Stimulated activated CD8-positive, alpha-beta memory T cell treated with anti-CD3 and anti-CD28 coated beads, Interleukin-15, amount 100 ng/mL, for 1 hour (primary cell): ENCODE measurements at places on chromosomes 12 and 14.

- no peak for DNase-seq
Observed at GRCh38 chr12:124026755-124027745, 54.0 kb downstream of the ZNF664 start.

GRCh38 chr12:106415134-106415533, 57.6 kb downstream of the POLR3B start:
- no peak for DNase-seq

DNA sequence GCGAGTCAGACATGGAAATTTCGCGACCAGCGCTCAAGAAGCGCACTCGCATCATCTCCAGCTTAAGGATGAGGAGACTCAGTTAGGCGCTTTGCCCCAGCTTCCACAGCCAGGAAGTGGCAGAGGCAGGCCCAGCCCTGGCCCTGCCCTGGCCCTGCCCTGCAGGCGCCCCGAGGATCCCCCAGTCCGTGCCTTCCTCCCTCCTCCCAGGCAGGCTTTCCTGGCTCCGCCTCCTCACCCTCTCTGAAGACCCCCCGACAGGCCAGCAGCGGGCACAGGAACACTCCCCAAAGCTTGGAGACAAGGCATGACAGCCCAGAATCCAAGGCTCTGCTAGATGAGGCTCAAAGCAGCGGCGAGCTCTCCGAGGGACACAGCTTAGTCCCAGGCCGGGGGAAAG, 25.1 kb downstream of the UBR7 start:
- DNase-seq, result no peak

- no peak for DNase-seq
Observed at GRCh38 chr14:89507926-89508460, 91.0 kb upstream of the FOXN3 start.

GRCh38 chr12:65800937-65801336, 23.3 kb upstream of the HMGA2 start:
- DNase-seq, result no peak

- no peak for DNase-seq
Observed at GRCh38 chr14:101196795-101197590, 293.5 kb upstream of the RTL1 start.

DNA sequence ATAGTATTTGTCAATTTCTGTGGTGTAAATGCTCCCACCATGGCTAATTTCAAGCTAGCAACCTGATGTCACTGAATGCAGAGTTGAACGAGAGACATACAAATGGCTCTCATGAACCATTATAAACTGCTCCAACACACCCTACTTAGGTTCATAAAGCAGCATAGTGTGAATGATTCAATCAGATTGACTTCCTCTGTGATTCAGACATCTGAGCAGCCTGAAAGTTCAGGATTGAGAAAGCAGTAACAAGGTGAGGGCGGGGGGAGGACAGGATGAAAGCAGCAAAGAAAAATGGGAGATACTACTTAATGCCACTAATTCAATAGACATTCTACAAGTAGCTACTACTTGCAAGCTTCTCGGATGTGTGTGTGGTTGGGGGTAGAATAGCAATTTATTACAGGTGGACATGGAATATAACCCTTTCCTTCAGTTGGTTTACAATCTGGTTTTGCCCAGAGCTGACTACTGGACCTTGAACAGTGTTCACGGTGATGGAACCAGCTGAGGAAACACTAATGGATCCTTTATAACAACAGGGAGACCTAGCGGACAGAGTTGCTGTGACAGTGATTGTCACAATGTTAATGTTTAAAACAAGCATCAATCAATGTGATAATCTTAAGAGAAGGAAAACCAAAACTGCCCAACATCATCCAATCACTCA, 52.5 kb upstream of the PELI2 start:
- DNase-seq, result no peak

DNA sequence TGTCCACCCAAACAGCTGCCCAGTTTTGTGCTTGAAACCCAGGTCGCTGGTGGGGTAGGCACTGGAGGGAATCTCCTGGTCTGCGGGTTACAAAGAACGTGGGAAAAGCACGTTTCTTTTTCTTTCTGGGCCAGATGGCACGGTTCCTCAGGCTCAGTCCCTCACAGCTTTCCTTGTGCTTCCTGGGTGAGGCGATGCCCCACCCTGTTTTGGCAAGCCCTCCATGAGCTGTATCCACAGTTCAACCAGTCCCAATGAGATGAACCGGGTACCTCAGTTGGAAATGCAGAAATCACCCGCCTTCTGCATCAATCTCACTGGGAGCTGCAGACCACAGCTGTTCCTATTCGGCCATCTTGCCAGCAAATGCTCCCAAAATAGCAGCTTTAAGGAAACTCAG, 51.4 kb upstream of the TMTC2 start:
- DNase-seq, result no peak

DNA sequence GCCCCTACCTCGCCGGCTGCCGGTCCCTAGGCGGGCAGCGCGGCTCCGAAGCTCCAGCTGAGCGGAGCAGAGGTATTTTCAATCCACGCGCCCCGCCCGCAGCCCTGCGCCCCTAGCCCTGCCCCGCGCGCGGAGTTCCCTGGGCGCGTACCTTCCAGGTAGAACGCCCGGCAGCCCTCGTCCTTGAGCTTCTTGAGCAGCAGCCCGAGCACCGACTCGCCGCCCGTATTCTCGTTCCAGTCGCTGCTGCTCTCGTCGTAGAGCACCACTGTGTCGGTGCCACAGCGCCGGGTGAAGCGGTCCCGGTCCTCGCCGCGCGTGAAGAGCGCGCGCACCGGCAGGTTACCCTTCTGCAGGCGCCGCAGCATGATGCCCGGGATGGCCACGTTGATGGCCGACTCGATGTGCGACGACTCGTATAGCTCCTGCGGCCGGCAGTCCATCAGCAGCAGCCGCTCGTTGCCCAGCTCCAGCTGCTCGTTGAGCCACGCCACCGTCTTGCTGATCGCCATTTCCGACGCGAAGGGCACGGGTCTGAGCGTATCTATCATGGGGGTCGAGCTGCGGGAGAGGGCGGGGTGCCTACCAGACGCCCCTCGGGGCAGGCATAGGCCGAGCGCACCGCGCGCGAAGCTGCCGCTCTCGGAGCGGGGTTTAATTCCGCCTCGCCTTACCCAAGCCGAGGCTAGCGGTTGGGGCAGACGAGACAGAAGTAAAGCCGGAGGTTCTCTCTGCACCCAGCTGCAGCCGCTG, 636 bp downstream of the DUSP6 start:
- no peak for DNase-seq
